ENCODE measurements at places on chromosomes 11 and 22.

DNA sequence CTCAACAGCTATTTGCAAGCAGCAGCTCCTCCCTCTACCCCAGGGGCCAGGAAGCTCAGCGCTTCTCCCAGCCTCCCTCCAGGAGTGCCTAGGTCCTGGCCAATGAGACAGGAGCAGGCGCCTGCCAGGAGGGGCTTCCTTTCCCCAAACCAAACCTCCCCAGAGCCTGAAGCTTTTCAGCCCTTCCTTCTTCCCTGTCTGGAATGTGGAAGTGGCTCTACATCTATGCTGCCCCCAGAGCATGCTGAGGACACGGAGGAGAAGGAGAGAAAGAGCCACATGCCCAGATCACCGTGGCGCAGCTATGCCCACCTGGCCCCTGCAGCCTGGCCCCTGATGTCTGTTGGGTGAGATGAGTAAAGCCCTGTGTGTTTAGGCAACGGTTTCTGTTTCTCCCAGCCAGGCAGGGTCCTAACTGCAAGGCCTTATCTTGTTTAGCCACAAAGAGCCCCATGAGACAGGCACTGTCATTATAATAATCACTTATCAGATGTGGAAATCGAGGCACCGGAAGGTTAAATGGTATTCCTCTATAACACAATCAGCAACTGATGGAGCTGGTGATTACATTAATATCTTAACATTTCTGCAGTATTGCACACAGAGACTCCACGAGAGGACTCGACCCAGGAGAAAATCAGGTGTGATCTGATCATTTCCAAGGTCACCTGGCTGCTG, 315.8 kb downstream of the CTTN start:
- no peak for DNase-seq

GRCh38 chr11:10208131-10208575, 85.9 kb downstream of the SBF2 start:
- no peak for DNase-seq

DNA sequence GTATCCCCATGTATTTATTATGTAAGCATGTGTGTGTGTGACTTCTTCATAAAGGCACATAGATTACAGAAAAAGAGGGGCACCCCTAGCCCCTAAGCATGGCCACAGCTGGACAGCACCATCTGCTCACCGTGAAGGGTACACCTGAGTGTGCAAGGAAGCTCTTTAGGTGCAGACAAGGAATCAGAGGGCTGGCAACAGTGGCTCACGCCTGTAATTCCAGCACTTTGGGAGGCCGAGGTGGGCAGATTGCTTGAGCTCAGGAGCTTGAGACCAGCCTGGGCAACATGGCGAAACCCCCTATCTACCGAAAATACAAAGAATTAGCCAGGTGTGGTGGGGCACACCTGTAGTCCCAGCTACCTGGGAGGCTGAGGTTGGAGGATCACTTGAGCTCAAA, 56.3 kb downstream of the DGCR2 start:
- DNase-seq = no peak

- DNase-seq = no peak
Measured at GRCh38 chr22:50058061-50058905, at the start of gene TTLL8. Gene TTLL8, minus strand, starts transcription at chr22:50058298.

Data from stimulated activated CD8-positive, alpha-beta memory T cell treated with anti-CD3 and anti-CD28 coated beads, Interleukin-2, amount 100 ng/mL, for 48 hours (primary cell).